Stimulated activated CD8-positive, alpha-beta memory T cell treated with anti-CD3 and anti-CD28 coated beads, Interleukin-4, amount 100 ng/mL, for 1 hour (primary cell): ENCODE measurements at places on chromosomes 6 and 20.

DNA sequence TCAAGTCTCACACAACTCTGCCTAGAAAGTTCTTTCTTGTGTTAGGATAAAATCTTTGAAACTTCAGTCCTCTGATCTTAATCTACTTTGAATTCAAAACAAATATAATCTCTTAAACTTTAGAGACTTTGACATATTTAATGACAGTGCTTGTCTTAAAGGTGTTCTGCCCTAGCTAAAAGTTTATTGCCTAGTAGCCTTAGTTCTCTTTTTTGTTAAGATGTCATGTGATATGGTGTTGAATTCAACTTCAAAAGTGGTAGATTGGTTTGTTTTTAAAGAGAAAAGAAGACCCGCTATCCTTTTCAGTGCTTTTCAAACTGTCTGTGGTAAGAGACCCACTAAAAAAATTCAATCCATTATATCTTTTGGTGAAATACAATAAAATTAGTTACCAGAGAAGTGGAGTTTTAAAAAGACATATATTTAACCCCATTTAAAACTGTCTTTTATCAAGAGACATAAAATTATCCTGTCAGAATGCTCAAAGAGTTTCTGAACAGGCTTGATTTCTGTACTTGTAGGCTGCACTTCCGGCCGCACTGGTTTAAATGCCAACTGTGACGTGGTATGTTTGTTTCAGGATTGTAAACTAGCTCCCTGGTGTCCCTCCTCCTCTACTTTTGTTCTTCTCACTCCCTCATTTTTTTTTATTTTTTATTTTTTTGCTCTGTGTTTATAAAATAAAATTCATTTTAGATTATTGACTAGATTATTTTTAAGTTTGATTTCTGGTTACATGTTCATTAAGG lies 76.5 kb downstream of the QKI start:
- no peak for DNase-seq

- no peak for DNase-seq
These were observed 45.5 kb upstream of the RNF8 start for GRCh38 chr6:37308069-37308815.

- no peak for DNase-seq
These were observed 205.8 kb downstream of the CDKAL1 start for GRCh38 chr6:20740088-20740487.

- DNase-seq: no peak
These were observed 160.8 kb downstream of the C6orf58 start for GRCh38 chr6:127737768-127738167.

- DNase-seq: no peak
These were observed 90.8 kb downstream of the DOK5 start for GRCh38 chr20:54566031-54566688.

DNA sequence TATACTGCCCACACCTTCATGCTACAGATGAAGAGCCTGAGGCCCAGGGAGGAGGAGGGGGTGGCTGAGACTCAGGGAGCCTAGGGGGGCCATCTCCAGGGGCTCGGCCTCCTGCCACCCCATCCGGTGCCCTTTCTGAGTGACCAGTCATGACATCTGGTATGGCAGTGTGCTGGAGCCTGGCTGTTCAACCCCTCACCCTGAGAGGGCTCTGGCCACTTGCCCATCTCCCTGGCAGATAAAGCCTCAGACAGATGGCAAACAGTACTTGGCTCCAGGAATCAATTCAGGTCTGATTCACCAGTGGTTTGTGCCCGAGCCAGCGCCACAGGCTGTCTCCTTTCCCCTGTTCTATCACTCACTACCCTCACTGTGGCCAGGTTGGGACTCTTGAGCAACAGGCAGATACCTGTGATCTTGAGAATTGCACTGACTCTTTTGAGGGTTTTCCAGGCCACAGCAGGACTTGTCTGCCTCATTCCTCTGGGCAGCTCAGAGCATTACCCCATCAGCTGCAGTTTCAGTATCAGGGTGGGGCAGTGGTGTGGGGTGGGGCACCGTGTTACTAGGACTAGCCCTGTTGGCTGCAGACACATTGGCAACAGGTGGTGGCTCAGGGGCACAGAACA lies 22.8 kb downstream of the SRSF3 start:
- DNase-seq: no peak

- no peak for DNase-seq
These were observed 82.9 kb downstream of the SLC35B3 start for GRCh38 chr6:8352335-8352965.

DNA sequence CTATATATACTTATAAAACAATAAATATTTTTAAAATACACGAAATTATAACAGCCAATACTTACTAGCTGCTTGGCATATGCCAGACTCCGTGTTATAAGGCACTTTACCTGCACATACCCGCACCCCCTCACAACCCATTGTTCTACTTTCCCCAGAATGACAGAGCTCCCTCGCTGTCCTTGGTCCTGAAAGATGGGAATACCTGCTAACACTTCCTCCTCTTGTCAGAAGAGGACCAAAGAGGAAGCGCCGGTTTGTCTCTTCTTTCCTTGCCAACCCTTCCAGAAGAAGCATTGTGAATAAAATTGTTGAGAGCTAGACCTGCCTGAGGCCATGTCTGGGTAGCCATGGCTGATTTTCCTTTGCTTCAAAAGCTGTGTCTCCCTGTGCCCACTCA lies 149.3 kb downstream of the PTPRT start:
- no peak for DNase-seq

DNA sequence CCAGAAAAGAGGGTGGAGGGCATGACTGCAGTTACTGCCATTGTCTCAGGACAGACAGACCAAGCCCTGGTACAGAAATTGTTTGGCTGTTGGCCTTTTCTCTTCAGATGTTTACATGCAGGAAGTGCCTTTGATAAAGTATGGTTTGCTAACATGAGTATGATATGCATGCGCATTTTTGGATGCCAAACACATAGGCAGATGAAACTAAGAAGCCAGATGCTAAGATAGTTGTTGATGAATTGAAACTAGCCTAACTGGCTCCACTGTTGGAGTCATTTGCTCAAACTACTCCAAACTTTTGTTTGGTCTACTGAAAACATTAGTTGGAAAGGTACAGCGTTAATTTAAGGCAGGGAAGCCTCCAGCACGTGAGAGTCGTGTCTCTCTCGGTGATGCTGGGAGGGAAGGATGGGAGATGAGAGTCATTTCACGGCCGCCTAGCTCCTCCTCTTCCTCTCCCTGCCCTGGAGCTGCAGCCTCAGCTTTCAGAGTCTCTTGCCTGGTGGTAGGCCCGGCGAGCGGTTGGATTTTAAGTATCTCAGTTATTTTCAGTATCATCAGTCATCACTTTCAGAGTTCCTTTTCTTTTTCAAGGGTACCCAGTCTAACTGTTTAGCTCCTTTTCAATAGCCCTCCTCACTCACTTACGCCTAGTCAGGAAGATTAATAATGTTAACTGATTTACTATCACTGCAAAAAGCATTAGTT lies 29.7 kb downstream of the RREB1 start:
- DNase-seq: peak; percentile 31

DNA sequence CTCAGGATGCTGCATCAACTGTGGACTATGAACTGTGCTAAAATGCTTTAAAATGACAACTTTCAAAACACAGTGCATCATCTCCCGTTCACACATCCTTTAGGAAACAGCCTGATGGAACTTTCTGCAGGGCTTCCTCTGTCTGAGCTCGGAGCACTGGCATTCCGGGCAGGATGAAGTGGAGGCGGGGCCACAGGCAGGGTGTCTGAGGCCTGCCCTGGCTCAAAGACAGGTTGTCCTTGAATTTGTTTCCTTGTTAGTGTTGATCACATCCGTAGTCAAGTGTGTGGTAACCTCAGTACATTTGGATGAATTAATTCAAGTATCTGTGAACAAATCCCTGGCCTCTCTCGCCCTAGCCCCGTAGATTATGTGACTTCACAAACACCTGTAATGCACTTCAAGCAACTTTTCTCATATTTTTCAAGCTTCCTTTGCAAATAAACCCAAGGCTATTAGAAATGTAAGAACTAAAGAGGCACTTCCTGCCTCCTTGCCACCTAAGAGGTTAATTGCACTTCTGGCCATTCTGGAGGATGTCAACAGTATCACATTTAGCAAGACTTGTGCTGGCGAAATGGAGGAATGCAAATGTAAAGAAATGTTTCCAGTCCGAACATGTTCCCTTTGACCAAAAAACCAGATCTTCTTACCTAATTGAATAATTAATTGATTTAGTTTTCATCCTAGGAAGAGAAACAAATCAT lies 3.1 kb downstream of the CD93 start:
- DNase-seq: no peak

DNA sequence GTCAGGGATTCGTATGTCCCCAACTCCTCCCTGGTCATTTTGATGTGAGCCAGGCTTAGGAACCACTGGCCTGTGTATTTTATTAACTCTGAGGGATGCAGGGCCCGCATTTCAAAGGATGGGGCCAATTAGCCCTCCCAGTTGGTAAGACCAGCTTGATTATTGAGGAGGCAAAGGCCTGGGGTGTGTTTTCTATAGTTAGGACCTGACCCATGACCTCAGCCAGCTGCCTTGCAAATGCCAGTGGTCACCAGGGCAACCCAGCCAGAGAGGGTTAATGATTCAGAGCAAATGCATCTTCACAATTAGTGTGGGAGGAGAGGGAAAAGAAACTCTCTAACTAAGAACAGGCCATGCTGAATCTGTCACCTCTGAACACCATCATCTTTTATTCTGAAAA lies 835.4 kb downstream of the MAFB start:
- DNase-seq: no peak

- no peak for DNase-seq
These were observed 222.8 kb downstream of the KCNQ5 start for GRCh38 chr6:72844614-72845013.

DNA sequence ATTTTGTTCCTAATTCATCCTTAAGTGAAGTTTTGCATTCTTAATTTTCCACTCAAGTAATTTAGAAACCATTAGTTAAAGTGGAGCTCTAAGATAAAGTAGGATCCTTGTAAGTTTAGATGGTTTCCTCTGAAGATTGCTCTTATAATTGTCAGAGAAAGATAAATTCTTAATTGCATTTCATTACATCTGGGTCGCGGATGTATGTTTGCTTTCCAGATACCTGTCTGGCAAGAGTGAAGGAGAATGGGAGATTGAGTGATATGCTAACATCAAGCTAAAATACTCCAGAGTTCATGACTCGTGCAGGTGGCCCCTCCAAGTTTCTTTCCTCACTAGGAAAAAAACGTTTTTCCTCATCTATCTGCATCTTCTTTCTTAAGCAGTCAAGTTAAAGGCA lies 361.8 kb downstream of the DOK5 start:
- DNase-seq: no peak
